ENCODE measurements at places on chromosomes 11 and 22. TPM values are rescaled to one million over a fixed set of nuclear protein-coding genes. Genes with fewer than 3 reads are reported as not detected.

Gene CRYBB1
- not detected for total RNA-seq

Gene DDIAS
- 7.1 TPM for total RNA-seq

Gene KRTAP5-1
- total RNA-seq: not detected

Gene PHETA2
- 11.2 TPM for total RNA-seq

Gene DEFB131B
- not detected for total RNA-seq

Gene LRRC56
- total RNA-seq: 1.6 TPM

Gene GAL3ST3
- 2.3 TPM for total RNA-seq

Measured in epithelial cell of proximal tubule (primary cell).